Peyer's patch (tissue), 4 donors: ENCODE measurements at places on chromosomes 6 and 20. TPM values are rescaled to one million over a fixed set of nuclear protein-coding genes. Genes with fewer than 3 reads are reported as not detected.

GRCh38 chr6:127618729-127619128 is 41.8 kb downstream of the C6orf58 start:
- DNase-seq: no peak
- no peaks in the 10 kb centered on the region for H3K4me1 ChIP-seq
- no peak overlapping the region for H3K27ac ChIP-seq
- H3K27me3 ChIP-seq: no peaks in the 10 kb centered on the region
- no peaks in the 10 kb centered on the region for H3K36me3 ChIP-seq

GRCh38 chr6:43950051-43950605 is 177.1 kb downstream of the MRPL14 start:
- no peaks in the 10 kb centered on the region for H3K27me3 ChIP-seq
- no peaks in the 10 kb centered on the region for H3K36me3 ChIP-seq
- no peak for DNase-seq
- H3K4me3 ChIP-seq: no peak overlapping the region
- H3K4me1 ChIP-seq: no peaks in the 10 kb centered on the region
- H3K27ac ChIP-seq: no peak overlapping the region

DNA sequence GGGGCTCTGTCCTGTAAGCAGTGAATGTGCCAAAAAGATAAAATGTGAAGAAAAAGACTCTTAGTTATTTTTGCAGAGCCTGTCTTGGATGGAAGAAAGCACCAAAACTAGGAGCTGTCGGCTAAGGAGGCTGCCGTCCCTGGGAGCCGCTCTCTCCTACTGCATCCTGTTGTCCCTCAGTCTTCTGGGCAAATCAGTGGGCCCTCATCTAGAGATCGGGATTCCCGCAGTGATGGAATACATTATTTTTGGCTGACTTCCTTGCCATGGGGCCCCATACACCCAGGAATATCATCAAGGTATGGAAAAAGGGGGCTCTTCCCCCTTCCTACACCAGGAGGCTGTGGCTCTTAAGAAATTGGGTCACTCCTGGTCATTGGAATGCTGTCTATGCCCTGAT is 3.2 kb downstream of the TTLL2 start:
- no peaks in the 10 kb centered on the region for H3K36me3 ChIP-seq
- H3K4me3 ChIP-seq: no peak overlapping the region
- H3K4me1 ChIP-seq: no peaks in the 10 kb centered on the region

DNA sequence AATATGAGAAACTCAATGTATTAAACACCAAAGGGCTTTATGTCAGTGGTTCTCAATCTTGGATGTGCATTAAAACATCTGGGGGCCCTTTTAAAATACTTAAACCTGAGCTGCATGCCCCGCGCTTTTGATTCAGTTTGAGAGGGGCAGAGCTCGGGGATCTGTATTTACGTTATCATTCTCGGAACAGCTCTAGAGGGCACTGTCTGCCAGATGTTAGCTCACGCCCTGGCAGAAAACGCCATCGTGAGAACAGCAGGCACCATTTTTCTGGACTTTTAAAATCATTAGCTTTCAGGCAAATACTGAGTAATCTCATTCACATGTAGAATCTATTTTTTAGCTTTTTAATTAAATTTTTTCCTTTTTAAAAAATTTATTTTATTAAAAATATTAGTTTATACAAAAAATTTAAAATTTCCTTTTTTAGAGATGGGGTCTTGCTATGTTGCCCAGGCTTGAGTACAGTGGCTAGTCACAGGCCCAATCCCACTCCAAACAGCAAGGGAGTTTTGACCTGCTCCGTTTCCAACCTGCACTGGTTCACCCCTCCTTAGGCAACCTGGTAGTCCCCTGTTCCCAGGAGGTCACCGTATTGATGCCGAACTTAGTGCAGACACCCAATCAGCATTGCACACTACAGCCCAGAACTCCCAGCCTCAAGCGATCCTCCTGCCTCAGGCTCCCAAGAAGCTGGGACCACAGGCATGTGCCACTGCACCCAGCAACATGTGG is 30.0 kb upstream of the ZNF133 start:
- H3K27ac ChIP-seq: no peak overlapping the region
- H3K27me3 ChIP-seq: no peaks in the 10 kb centered on the region
- H3K4me3 ChIP-seq: no peak overlapping the region

GRCh38 chr6:170372380-170373325 is 66.1 kb downstream of the FAM120B start:
- H3K4me1 ChIP-seq: no peaks in the 10 kb centered on the region
- no peak for DNase-seq
- H3K27me3 ChIP-seq: no peaks in the 10 kb centered on the region
- no peak overlapping the region for H3K27ac ChIP-seq

- H3K4me3 ChIP-seq: no peak overlapping the region
- H3K27me3 ChIP-seq: no peaks in the 10 kb centered on the region
- peaks cover 30% of the 10 kb centered on the region for H3K4me1 ChIP-seq
- no peaks in the 10 kb centered on the region for H3K36me3 ChIP-seq
- H3K27ac ChIP-seq: peak overlapping the region; percentile 79
These were observed 1.3 kb upstream of the UNC5CL start for GRCh38 chr6:41040101-41040939.

DNA sequence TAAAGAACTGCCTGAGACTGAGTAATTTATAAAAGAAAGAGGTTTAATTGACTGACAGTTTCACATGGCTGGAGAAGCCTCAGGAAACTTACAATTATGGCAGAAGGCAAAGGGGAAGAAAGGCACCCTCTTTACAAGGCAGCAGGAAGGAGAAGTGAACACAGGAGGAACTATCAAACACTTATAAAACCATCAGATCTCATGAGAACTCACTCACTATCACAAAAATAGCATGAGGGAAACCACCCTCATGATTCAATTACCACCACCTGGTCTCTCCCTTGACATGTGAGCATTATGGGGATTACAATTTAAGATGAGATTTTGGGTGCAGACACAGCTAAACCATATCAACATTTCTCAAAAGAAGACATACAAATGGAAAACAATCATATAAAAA is 266.3 kb downstream of the EPM2A start:
- H3K27ac ChIP-seq: no peak overlapping the region
- H3K4me3 ChIP-seq: no peak overlapping the region
- H3K27me3 ChIP-seq: no peaks in the 10 kb centered on the region

DNA sequence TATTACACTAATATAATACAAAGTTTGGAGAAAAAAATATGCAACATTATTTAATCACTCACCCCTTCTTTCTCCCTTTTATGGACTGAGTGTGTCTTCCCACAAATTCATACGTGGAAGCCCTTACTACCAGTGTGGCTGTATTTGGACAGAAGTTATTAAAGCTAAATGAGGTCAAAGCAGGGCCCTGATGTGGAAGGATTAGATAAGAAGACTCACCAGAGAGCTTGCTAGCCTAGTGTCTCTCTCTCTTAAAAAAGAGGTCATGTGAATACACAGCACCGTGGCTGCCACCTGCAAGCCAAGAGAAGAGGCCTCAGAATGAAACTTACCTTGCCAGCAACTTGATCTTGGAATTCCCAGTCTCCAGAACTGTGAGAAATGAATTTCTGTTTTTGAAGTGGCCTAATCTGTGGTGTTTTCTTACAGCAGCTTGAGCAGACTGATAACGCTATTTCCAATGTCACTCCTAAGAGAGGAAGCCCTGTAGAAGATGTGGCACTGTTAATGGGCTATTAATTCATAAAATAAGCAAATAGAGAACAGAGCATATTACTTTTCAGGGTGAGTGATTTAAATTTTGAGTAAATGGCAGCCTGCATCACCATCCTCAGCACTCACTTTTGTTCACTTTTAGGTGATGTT is 233.4 kb downstream of the TBC1D7 start:
- no peak overlapping the region for H3K4me3 ChIP-seq
- H3K27ac ChIP-seq: no peak overlapping the region
- H3K27me3 ChIP-seq: no peaks in the 10 kb centered on the region
- H3K4me1 ChIP-seq: no peaks in the 10 kb centered on the region
- DNase-seq: no peak

DNA sequence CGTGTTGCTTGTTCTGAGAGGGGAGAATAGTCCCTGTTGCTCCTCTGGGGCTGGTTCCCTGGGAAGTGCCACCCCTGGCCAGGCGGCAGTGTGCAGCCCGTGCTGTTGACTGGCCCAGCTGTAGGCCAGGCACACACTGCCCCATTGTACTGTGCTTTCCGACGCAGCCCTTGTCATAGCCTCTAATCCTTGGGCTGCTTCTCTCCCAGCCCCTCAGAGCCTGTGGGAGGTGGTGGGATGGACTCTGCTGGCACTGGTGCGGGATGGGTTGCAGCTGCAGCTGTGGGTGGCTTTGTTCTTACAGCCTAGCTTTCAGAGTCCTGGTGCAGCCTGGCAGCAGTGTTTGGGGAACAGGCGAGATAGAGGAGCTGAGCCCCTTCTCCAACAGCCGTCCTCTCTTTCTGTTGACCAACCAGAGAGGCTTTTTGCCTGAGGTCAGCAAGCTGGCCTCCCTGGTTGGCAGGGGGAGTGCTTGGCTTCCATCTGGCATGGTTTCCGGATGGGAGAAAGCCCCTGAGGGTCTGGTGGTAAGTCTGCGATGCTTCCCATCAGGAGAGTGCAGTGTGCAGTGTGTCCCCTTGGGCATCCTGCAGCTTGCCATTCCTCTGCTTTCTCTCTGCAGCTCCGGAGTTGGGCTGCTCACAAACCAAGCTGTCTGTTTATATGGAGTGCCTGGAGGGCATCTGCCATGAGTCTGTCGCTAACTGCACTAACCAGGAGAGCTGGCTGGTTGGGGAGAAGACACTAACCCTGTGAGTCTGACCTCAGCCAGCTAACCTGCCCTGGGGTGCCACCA is 12.1 kb downstream of the TJAP1 start:
- no peak overlapping the region for H3K27ac ChIP-seq
- no peaks in the 10 kb centered on the region for H3K36me3 ChIP-seq
- DNase-seq: no peak
- H3K4me1 ChIP-seq: peaks cover 14% of the 10 kb centered on the region
- no peak overlapping the region for H3K4me3 ChIP-seq

- H3K27me3 ChIP-seq: no peaks in the 10 kb centered on the region
- no peak overlapping the region for H3K27ac ChIP-seq
- no peak overlapping the region for H3K4me3 ChIP-seq
- DNase-seq: no peak
- H3K4me1 ChIP-seq: no peaks in the 10 kb centered on the region
These were observed 622.6 kb upstream of the PTCHD4 start for GRCh38 chr6:48733581-48733980.

DNA sequence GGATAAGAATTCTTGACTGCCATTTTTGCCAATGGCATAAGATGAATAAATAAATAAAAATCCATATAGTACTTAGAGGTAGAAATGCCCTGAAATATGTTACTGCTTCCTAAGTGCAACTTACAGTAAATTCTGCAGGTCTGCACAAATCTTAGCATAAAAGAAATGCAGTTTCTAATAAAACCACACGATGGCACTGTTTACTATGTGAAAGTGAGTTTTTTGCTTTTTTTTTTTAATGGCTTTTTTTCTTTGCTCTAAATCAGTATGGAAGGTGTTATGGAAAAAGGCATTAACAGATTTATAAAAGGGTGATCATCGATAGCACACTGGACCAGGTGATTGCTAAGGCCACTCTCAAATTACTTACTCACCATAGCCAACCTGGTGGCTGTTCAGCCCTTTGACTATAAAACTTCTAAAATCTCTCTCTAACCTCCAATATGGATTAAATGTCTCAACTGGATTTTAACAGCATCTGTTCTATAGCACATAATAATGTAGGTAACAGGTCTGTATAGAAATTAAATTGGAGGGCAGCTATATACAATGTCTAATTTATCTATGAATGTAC is 45.8 kb downstream of the AHI1 start:
- H3K4me3 ChIP-seq: no peak overlapping the region
- no peaks in the 10 kb centered on the region for H3K27me3 ChIP-seq
- no peak overlapping the region for H3K27ac ChIP-seq
- DNase-seq: no peak

DNA sequence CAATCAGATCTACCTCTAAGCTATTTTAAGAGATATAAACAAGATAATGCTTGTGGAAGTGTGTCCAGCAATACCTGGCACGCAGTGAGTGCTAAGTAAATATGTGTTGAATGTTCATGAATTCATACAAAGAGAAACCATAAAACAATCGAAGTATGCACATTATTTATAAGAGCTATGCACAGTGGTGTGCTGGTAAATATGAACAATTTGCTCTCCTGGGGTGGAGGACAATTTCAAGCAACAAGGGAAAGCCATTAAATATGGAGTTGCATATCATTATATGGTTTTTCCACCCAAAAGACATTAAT is 526.6 kb upstream of the MARCKS start:
- no peaks in the 10 kb centered on the region for H3K4me1 ChIP-seq
- H3K4me3 ChIP-seq: no peak overlapping the region
- no peaks in the 10 kb centered on the region for H3K27me3 ChIP-seq
- no peak overlapping the region for H3K27ac ChIP-seq
- no peak for DNase-seq

- no peaks in the 10 kb centered on the region for H3K4me1 ChIP-seq
- no peak overlapping the region for H3K27ac ChIP-seq
- no peaks in the 10 kb centered on the region for H3K27me3 ChIP-seq
- no peak overlapping the region for H3K4me3 ChIP-seq
- no peaks in the 10 kb centered on the region for H3K36me3 ChIP-seq
These were observed 17.1 kb upstream of the SASH1 start for GRCh38 chr6:148325316-148326068.

GRCh38 chr6:20875369-20875963 is 341.2 kb downstream of the CDKAL1 start:
- H3K27me3 ChIP-seq: no peaks in the 10 kb centered on the region
- DNase-seq: no peak
- no peak overlapping the region for H3K27ac ChIP-seq
- H3K4me1 ChIP-seq: no peaks in the 10 kb centered on the region
- no peak overlapping the region for H3K4me3 ChIP-seq

- H3K27ac ChIP-seq: no peak overlapping the region
- H3K36me3 ChIP-seq: no peaks in the 10 kb centered on the region
- no peak for DNase-seq
- H3K27me3 ChIP-seq: no peaks in the 10 kb centered on the region
- H3K4me1 ChIP-seq: no peaks in the 10 kb centered on the region
- H3K4me3 ChIP-seq: no peak overlapping the region
These were observed 21.3 kb downstream of the PRKN start for GRCh38 chr6:162706232-162706631.

GUCA1A gene
- total RNA-seq: not detected

DYNLT1 gene
- 190 TPM for total RNA-seq

TGM3 gene
- 0.40 TPM for total RNA-seq

ZSWIM3 gene
- 2.8 TPM for total RNA-seq

SIRPA gene
- 38.2 TPM for total RNA-seq

PTK6 gene
- 8.3 TPM for total RNA-seq

TLDC2 gene
- 101 TPM for total RNA-seq

SEL1L2 gene
- not detected for total RNA-seq

CRISP3 gene
- total RNA-seq: not detected

PDYN gene
- total RNA-seq: not detected

HLA-DQB2 gene
- total RNA-seq: not detected

PRSS35 gene
- not detected for total RNA-seq
